A172 (cell line): ENCODE measurements at places on chromosomes 3 and 15. TPM values are rescaled to one million over a fixed set of nuclear protein-coding genes. Genes with fewer than 3 reads are reported as not detected.

Gene TUSC2
- total RNA-seq: 30.6 and 34.3 TPM in 2 replicates

GRCh38 chr15:101459579-101460300 lies 29.8 kb downstream of the PCSK6 start:
- no peak for DNase-seq

Gene ZNF80
- total RNA-seq: not detected in 2 replicates

Gene GALNT15
- total RNA-seq: not detected in 2 replicates

GRCh38 chr15:74823324-74823723 lies 3.1 kb upstream of the CPLX3 start:
- DNase-seq: no peak

DNA sequence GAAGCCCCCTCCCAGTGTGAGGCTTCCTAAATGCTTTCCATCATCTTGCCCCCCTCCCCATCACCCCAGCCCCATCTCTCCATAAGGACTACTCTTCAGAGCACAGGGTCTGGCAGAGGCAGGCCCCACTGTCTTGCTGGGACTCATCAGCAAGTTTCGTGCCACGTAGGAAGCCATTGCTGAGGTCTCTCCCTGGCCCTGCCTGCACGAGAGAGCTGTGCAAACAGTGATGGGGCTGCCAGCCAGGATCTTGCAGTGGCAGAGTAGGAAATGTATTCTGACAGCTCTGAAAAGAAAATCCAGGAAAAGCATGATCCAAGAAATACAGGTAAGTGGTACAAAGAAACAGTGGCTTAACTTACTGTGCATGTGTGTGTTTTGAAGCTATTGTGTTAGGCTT lies 22.6 kb downstream of the ISL2 start:
- no peak for DNase-seq

Gene NR1I2
- total RNA-seq: not detected in 2 replicates

DNA sequence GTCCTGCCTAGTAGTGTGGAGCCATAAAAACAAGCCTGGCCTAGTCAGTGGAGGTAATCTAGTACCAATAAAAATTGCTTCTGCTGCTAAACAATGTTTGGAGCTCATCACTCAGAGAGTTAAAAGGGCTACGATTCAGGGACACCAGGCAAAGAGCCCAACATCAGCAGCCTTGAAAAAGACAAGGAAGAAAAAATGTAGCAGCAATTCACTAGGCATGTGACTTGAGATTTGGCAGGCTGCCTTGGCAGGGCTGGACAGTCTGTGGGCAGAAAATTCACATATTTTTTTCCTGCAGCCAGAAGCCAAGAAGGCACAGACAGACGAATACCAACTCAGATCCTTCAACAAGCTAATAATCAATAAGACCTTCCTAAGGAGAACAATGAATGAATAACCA lies 47.2 kb downstream of the IGSF11 start:
- no peak for DNase-seq

DNA sequence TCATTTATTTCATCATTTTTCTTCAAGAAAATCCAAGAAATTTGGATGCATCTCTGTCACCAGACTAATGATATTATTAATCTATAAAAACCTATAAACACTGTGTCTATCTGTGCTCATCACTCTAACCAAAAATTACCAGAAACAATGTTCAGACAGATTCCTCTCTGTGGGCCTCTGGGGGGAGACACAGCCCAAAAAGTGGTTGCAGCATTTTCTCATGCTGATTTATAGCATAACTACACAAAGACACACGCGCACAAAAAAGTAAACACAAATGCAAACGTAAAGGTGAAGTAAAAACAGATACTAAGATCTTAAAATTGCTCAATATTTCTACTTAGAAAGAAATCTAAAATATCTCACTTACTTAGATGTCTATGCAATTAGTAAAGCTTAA lies 976.0 kb downstream of the GBE1 start:
- no peak for DNase-seq
